Inflammatory macrophage (primary cell): ENCODE measurements at places on chromosomes 7 and 10.
A peak's percentile ranks its signal among the peaks of the same experiment; 100 is the strongest.

GRCh38 chr7:20007510-20007909, 209.7 kb downstream of the MACC1 start:
- no peak for DNase-seq

GRCh38 chr7:17524746-17525145, 226.3 kb downstream of the AHR start:
- DNase-seq: no peak

GRCh38 chr10:107918171-107918570, 753.7 kb upstream of the SORCS1 start:
- DNase-seq: no peak

GRCh38 chr10:70578371-70578947, 24.1 kb downstream of the PRF1 start:
- peak; percentile 15 for DNase-seq

- peak; percentile 22 for DNase-seq
Measured at GRCh38 chr7:149621776-149622175, 124.2 kb upstream of the ZNF746 start.

DNA sequence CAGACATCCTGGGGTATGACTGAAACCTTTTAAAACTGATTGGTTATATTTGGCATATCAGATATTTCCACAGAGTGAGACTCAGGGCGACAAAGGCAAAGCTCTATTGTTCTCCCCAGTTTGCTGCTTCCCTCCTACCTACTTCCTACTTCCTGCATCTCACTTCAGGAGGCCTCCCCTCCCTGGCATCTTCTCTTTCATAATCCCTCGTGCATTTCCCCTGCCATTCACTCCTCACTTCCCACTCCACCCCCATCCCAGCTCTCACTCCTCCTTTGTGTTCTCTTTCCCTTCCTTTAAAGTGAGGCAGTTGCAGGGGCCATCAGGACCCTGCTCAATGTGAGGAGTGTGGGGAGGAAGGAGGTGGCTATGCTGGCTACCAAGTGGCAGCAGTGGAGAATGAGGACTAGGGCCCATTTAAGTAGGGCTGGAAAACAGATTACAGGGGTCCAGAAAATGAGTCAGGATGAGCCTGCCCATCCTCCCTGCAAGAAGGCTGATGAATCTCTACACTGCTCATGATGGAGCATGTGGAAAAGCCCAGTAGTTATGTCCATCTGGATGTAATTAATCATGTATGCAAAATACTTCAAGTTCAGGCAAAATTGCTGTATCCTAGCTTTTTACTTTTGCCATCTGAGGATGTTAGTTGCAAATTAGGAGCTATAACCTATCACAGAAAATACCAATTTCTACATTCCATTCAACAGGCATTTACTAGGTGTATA, 311.8 kb upstream of the IMMP2L start:
- DNase-seq: no peak

DNA sequence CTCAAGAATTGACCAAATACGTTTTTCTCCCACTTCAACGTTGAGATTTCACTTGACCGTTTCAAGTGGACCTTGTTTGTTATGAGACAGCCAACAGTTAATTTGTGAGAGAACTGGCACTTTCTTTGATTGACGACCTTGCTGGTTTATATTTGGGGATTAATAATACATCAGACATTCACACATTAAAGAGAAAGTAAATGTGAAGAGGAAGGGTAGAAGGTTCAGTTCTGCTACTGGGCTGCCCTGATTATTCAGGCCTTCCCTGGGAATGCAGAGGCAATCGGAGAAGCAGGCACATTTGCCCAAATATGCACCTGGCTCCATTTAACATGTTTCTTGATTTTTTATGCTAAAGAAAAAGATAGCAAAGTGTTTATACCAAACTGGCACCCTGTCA, 114.1 kb downstream of the POU6F2 start:
- DNase-seq: no peak

DNA sequence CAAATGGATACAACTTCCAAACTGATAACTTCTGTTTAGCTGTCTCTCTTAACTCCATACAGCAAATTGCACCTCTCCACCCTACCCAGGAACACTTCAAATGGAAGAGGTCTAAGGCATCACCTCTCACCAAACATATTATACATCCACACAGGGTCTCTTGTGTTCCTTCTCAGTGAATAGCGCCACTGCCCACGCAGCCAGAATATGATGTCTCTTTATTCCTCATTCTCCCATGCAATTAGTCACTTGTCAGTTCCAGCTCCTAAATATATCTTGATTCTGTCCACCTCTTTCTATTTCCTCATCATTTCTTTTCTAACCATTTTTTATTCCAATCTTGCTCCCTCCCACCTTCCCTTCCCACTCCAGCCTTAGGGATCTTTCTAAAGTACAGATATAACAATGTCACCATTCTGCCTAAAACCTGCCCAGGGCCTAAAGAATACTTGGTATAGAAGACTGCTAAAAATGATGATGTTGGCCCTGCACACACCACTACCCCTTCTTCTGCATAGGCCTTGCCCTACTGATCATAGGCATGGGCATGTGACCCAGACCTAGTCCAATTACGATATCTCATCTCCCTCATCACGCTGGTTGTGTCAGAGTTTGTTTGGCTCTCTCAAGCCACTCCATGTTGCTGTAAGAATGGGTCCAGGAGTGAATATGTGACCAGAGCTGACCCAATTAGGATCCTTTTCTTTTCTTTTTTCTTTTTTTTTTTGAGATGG, 5.7 kb upstream of the TSPAN14 start:
- DNase-seq: peak; percentile 83

DNA sequence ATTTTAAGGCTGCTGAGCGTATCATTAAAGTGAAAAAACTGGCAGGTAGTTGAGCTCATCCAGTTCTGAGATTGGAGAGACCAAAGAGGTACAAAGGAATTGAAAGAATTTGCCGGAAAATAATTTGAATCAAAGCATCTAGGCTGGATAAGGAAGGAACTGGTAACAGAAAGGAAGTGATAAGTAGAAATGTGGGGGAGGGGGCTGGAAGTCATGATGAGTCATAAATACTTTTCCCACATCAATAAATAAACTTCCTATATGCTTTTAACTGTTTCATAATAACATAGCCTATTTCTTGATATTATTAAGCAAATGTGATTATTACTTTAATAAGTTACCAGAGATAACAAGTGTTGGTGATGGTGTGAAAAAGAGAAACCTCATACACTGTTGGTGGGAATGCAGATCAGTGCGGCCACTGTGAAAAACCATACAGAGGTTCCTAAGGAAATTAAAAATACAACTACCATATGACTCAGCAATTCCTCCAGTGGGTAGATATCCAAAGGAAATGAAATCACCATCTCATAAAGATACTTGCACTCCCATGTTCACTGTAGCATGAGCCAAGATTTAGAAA, 27.0 kb downstream of the ZNF438 start:
- peak; percentile 31 for DNase-seq

DNA sequence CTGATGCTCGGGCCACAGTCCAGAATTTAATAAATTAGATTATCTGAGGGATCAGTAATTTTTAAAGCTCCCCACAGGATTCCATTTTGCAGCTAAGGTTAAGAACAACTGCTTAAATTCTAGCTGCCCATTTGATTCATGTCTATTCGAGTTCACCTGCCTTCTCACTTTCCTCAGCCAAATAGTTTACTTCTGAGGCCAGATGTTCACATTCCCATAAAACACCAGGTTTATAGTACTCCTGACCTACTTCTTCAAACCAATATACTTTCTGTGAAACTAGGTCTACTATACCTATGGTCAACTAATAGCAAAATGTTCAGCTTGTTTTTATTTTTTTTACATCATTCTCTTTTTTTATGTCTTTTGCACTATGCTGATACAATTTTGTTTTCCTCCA, 86.3 kb downstream of the GPR158 start:
- DNase-seq: no peak

GRCh38 chr7:4798706-4799235, 23.3 kb downstream of the AP5Z1 start:
- no peak for DNase-seq

DNA sequence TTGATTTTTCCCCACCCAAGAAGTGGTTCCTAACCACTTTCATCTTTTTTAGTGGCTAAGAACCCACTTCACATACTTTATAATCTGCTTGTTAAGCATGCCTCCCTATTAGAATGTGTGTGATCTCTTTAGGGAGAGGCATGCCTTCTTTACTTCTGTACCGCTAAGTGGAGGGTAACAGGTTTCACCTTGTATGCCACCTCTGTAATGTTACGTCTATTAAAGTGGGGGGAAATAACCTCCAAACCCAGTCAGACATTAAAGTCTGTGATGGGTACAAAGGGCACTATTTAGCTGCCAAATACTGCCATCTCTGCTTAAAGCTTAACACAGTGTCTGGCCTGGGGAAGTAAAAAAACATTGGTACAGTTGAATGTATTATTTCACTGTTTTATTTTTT, 51.9 kb downstream of the EPC1 start:
- no peak for DNase-seq
